ENCODE measurements at places on chromosomes 5 and 9. TPM values are rescaled to one million over a fixed set of nuclear protein-coding genes. Genes with fewer than 3 reads are reported as not detected.

- DNase-seq: no peak
These were observed 95.7 kb downstream of the ENTREP1 start for GRCh38 chr9:69420611-69421270.

GRCh38 chr5:129216001-129216400 lies 121.5 kb downstream of the ISOC1 start:
- peak; percentile 41 for DNase-seq

DNA sequence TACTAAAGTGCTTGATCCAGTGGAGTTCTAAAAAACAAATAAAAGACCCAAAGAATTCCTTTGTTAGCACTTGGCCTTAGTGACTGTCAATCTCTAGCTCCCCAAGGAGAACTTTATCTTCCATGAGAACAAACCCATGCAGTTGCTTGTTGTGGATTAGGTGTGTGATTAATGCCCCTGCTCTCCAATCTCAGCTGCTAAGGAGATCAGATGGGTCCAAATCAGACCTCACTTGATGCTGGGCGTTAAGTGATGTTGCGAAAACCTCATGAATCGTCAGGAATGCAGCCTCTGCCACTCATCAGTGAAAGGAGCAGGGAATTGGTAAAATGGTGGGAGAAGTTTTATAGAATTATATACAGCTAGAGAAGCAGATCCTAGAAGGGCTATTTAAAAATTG lies 133.7 kb downstream of the DMAC1 start:
- no peak for DNase-seq

DNA sequence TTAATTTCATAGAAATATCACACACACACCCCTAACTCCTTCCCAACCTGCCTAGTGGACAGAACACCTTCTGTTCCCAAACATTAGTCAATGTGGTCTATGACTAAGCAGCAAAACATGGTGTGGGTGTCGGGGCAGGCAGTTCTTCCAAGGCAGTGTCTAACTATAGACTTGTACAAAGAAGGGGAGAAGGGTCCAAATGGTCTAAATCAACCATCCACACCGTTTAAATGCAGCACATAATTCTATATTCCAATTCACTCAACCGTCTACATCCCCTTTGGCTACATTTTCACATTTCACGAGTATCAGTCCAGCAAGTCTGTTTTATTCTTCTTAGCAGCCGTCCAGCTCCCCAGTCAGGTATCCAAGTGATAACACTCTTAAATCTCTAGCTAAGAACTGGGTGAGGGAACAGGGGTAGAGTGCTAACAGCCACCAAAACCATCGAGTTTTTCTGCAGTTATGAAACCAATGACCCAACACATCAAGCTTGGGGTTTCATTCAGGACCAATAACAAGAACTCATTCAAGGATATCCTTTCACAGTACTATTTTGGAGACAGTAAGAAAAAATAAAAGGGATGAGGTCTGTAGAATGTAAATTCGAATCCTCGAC lies 3.3 kb downstream of the ZNF608 start:
- no peak for DNase-seq

DNA sequence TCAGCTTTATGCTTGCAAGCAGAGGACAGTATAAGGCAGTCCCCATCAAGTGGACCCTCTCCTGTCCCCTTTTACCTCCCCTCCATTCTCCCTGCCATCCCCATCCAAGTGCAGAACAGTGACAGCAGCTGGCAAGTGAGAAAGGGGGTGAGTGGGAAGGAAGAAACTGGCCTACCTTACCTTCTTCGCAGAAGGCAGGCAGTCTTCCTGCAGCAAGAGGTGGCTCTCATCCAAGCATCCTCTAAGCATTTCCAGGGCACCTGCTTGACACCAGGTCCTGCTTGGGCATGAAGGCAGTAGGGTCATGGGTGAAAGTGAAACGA lies 77.3 kb upstream of the SH3PXD2B start:
- peak; percentile 28 for DNase-seq

- no peak for DNase-seq
These were observed 151.8 kb upstream of the EPB41L4A start for GRCh38 chr5:112570708-112571444.

DNA sequence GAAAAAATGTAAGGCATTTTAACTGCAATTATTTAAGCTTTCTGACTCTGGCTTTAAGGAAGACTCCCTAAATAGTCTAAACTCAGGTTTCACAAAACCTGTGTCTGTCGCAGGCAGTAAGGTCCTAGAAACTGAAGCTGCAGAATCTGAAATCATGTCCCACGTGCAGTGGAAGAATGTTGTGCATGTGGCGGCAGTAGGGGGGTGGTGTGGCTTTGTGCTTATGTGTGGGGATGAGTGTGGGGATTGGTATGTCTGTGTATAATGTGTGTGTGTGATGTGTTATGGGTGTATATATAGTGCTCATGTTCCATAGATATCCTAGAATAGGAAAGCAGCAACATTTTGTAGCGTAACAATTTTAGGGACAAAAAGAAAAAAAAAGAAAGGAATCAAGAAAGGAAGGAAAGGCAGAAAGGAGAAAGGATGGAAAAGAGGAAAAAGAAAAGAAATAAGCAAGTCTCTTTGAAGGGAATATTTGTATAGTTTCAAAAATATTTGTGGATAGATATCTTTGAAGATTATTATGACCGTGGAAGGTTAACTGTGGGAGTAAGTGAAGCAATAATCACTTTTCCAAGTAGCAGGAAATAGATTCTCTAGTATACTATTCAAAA lies 6.6 kb downstream of the ANKDD1B start:
- no peak for DNase-seq

DNA sequence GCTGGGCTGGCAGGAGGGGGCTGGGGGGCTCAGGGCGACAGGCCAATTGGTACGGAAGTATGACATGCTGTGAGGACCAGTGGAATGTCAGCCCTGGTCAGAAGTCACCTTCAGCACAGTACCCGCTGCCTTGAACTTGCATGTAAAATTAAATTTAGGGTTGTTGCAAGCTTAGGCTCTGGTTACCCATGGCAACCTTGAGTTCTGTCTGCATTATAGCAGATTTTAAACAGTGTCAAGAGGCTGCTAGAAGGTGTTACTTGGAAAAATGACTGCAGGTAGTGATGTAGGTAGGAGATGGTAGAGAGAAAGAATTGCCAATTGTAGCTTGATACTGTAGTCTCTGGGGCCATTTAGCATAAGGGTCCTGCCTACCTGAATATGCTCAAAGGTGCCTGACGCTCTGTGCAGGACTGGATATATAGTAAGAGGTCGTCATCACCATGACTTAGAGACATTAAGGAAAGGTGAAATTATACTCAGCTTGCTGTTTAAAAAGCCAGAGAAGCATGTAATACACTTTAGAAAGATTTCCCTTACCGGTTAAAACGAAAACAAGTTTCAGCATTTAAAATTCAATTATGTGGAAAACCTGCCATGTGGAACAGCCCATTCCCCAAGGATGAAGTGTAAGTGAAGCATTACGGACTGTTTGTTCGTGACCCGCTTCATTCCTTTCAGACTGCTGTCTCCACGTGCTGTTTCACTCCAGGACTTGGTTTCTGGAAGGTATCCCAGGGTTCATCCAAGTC lies 169.0 kb downstream of the PDZD2 start:
- no peak for DNase-seq

DNA sequence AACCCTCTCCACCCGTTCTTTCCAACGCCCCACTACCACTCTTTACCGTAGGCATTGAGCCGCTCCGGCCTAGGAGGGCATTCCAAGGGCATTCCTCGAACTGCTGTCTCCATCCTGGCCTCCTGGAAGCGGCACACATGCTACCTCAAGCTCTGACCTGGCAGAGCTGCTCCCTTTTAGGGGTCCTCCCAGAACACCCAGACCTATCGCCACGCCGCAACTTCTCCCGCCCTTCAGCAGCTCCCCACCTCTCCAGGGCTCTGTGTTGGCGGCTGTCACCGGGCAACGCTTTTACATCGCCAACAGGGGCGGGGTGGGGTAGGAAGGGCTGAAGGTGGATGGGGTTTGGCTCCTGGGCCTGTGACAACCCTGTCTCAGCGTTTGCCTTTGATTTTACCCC lies 4.6 kb upstream of the MYORG start:
- peak; percentile 50 for DNase-seq

GRCh38 chr9:20220286-20220685 lies 402.0 kb downstream of the MLLT3 start:
- no peak for DNase-seq

TMEM161B gene
- total RNA-seq: 7.3 TPM

GRCh38 chr5:145467446-145467845 lies 367.7 kb downstream of the PRELID2 start:
- no peak for DNase-seq

- DNase-seq: no peak
These were observed 15.4 kb upstream of the SUSD3 start for GRCh38 chr9:93043122-93043521.

- DNase-seq: no peak
These were observed 4.1 kb downstream of the SLC31A2 start for GRCh38 chr9:113154946-113155345.

LHFPL2 gene
- total RNA-seq: 2.4 TPM

PFN3 gene
- not detected for total RNA-seq

GRCh38 chr5:171363846-171364245 lies 23.8 kb upstream of the NPM1 start:
- DNase-seq: no peak

DNA sequence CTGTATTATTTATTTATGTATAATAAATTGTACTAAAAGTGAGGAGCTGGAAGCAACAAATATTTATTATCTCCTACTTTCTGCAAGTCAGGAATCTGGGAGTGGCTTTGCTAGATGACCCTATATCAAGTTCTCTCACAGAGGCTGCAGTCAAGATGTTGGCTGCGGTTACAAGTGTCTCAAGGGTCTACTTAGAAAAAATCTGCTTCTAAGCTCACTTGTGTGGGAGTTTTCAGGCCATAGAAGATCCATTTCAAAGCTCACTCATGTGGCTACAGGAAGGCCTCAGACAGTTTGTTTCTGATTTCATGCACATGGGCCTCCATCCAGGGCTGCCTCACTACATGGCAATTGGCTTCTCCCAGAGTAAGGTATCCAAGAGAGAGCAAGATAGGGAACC lies 551.1 kb downstream of the CAAP1 start:
- DNase-seq: no peak

CDH6 gene
- total RNA-seq: 1.3 TPM

MTREX gene
- total RNA-seq: 21.1 TPM

GRCh38 chr5:177435847-177436536 lies 9.5 kb downstream of the GRK6 start:
- DNase-seq: no peak

DNA sequence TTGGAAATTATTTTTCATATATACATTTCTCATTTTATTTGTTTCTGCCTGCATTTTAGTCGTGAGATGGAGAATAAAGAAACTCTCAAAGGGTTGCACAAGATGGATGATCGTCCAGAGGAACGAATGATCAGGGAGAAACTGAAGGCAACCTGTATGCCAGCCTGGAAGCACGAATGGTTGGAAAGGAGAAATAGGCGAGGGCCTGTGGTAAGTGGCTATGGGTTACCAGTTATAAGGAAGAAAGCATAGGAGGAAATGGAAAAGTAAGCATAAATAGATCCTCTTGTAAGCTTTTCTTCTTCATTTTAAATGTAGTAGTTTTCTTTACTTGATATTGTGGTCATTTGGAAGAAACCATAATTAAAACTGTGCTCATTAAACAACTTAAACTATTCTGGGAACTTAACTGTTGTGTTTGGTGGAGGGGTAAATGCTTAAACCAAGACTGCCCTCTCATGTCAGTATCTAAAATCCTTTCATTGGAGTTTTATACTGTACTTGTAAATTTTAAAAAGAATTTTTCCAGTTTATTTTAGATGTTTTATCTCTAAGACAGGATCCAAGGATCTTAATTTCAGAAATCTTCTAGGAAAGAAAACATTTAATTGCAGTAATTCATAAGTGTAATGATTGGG lies 41.3 kb downstream of the MAP3K1 start:
- no peak for DNase-seq

DNA sequence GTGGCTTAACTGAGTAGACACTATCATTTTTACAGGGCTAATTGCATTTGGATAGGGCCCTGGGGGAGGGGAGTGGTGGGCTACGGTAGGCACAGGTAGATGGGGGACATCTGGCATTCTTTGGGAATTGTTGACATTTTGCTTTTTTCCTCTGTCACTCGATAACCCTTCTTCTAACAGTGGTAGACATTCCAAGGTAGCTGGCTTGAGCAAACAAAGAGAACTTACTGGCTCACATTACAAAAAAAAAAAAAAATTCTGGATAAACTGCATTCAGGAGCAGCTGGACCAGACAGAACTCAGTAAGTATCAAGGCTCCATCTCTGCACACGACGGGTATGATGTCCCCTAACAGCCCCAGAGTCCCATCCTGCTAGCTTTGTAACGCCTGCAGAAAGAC lies 585.2 kb downstream of the ZNF608 start:
- DNase-seq: no peak

- no peak for DNase-seq
These were observed 1.0 kb downstream of the LRRC8A start for GRCh38 chr9:128882677-128883603.

GRCh38 chr5:10266137-10266536 lies 16.1 kb downstream of the CCT5 start:
- DNase-seq: no peak

SHOC1 gene
- total RNA-seq: not detected

- no peak for DNase-seq
These were observed 100.5 kb downstream of the XRCC4 start for GRCh38 chr5:83177803-83178202.

GRCh38 chr5:132826424-132827082 lies 3.9 kb downstream of the SHROOM1 start:
- DNase-seq: peak; percentile 38

Data from left lobe of liver (tissue), 2 donors.